T47D (cell line): ENCODE measurements at places on chromosomes 1 and 21.

DNA sequence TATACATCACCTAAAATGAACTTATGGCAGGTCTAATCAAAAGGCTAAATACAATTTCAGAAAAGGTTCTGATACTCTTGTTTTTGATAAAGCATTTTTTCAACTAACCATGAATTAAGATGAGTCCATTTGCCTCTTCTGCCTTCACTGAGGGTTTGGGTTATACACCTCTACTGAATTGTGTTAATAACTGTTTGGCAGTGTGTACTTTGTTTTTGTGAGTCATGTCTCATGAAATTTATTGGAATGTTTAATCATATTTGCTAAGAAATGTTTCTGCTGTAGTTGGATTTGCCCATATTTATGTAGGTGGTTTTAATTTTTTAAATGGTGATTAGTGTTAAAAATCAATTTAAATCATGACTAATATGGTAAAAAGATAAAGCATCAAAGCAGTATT, 190.5 kb downstream of the HS2ST1 start:
- DNase-seq = no peak

GRCh38 chr1:41093826-41094225, 72.3 kb upstream of the SLFNL1 start:
- no peak for DNase-seq

- no peak for DNase-seq
Measured at GRCh38 chr1:69519006-69519405, 48.7 kb upstream of the LRRC7 start.

DNA sequence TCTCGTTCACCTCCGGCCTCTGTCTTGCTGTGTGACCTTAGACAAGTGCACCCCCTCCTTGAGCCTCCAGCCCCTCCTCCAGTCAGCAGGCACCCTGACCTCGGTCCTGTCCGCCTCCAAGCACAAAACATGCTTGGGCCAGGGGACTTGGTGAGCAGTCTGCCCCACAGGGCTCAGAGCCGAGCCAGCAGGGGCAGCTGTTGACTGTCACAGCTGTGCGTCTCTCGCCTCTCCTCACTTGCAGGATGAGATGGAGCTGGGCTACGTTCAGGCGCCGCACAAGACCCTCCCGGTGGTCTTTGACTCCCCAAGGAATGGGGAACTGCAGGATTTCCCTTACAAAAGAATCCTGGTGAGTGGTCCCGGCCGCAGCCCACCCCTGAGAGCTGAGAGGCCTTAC, 24.2 kb downstream of the PADI3 start:
- DNase-seq = no peak

DNA sequence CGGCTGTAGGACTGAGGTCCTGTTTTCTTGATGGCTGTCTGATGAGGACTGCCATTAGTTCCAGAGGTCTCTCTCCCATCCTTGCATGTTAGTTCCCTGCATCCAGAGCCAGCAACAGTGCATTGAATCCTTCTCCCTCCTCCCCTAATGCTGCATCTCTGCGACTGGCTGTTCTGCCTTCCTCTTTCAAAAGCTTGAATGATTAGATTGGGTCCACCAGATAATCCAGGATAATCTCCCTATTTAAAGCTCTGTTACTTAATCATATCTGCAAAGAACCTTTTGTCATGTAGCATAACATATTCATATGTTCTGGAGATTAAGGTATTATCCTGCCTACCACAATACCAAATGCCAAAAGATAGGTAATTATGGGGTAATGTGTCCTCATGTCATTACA, 377.5 kb downstream of the GPATCH2 start:
- no peak for DNase-seq

DNA sequence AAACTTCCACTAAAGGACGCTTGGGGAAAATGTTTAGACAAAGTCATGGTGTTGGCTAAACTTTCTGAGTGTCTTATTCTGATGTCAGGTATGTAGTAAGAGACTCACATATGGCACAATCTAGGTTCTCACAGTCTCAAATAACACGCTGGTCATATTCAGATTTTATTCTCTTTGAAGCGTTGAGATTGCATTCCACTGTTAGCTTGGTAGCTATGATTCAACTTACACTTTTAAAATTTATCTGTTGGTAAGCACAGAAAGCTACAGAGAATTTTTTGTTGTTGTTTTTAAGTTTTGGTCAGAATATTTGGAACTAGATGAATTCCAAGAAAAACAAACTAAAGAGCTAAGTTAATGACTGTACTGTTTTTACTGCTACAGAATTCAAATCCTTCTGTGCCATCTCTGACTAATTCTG, 126.7 kb downstream of the PRRX1 start:
- no peak for DNase-seq

DNA sequence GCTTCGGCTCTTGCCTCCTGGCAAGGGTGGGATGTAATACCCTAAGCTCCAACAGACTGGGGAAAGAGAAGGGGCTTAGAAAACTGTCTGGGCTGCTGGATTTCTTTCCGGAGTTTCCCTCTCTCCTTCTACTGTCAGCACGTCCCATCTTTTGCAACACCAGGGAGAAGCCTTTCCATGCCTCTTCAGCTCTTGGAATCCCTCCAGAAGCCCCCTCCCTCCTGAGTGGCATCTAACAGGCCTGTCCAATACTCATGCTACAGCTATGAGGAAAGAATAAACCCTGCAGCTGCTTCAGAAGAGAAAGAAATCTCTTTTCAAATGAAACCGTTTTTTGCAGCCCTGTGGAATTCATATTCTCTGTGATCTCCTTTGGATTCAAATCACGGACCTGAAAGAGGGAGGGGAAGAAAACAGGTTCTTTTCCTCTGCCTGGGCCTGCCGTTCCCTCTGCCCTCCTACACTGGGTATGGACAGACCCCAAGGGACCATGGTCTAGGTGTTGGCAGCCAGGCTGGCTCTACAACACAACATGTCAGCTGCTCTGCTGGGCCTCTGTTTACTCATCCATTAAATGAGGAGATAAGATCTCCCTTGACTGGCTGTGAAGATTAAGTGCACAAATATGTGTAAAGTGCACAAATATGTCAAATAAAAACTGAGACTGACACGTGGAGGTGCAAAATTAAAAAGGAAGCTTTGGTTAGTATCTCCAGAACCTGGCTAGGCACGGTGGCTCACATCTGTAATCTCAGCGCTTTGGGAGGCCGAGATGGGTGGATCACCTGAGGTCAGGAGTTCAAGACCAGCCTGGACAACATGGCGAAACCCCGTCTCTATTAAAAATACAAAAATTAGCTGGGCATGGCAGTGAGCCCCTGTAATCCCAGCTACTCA, 6.0 kb upstream of the CAPN2 start:
- DNase-seq = peak; percentile 83

- no peak for DNase-seq
Measured at GRCh38 chr1:44628962-44629756, 45.1 kb downstream of the TMEM53 start.

GRCh38 chr1:96513136-96513535, 208.4 kb upstream of the PTBP2 start:
- DNase-seq = no peak

GRCh38 chr1:114745291-114745690, 12.5 kb downstream of the CSDE1 start:
- no peak for DNase-seq

- DNase-seq = no peak
Measured at GRCh38 chr1:72229893-72230292, 52.4 kb downstream of the NEGR1 start.

GRCh38 chr1:162023547-162024501, at the start of gene OLFML2B:
Gene OLFML2B (minus strand): TSS chr1:162023869. CDS start chr1:162023430, 439 bp downstream.
- DNase-seq = peak; percentile 76

DNA sequence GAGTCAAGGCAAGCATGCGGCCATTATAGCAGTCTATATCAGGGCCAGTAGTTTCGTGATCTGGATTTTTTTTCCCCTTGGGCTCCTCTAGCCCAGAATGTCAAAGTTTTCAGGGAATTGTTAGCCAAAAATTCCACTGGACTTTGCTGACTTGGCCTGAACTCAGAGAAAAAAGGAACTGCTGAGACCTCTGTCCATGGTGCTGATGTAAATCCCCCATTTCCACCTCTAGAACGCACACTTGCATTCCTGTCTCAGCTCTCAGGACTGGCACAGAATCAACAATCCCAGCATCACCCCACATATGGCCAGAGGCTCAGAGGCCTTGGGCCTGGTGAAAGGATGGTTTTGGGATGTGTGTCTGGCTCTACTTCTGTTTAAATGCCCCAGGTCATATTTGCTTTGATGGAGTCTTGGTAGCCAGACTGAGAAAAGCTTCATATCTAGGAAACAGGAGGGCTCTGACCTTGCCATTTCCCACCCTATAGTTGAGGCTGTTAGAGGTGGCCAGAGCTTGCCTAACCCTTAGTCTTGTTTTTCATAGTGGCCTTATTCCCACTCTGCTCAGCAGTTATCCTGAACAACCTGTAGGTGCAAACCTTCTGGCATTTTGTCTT, 16.9 kb upstream of the EFCAB14 start:
- DNase-seq = peak; percentile 84

- DNase-seq = no peak
Measured at GRCh38 chr1:189834813-189835212, 642.9 kb downstream of the BRINP3 start.

GRCh38 chr1:17212487-17213121, 7.7 kb downstream of the PADI1 start:
- no peak for DNase-seq

GRCh38 chr1:229252228-229252984, 18.5 kb upstream of the RAB4A start:
- DNase-seq = no peak

GRCh38 chr1:161998811-161999210, 24.9 kb downstream of the OLFML2B start:
- DNase-seq = peak; percentile 18

DNA sequence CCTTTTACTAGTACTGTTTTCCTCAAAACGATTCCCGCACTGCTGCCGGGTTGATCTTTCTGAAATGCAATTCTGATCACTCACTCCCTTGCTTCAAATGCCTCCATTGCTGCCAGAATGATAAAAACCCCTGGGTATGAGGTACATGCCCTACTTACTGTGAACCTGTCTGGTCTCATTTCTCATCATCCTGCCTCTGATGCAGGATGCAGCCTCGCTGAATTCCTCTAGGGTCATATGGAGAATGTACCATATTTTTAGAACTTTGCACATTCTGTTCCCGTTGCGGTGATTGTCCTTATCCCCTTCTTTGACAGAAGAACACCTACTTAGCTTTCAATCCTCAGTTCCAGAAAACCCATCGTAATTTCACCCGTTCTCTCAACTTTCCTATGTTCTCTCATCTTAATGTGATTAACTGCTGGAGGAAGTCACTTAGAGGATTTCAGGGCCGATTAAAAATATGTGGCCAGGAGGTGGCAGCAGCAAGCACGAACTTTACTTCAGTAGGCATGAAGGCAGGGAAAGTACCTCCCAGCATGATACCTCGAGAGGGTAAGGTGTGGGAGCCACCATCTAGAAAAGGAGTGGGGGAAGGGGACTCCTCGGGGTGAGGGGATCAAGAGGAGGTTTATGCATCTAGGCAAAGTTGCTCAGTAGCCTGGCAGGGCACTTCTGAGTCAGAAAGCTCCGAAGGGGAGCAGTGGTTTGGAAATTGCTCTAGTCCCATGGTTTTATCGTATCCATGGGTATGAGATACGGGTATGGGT, 361.5 kb upstream of the ZP4 start:
- peak; percentile 85 for DNase-seq

DNA sequence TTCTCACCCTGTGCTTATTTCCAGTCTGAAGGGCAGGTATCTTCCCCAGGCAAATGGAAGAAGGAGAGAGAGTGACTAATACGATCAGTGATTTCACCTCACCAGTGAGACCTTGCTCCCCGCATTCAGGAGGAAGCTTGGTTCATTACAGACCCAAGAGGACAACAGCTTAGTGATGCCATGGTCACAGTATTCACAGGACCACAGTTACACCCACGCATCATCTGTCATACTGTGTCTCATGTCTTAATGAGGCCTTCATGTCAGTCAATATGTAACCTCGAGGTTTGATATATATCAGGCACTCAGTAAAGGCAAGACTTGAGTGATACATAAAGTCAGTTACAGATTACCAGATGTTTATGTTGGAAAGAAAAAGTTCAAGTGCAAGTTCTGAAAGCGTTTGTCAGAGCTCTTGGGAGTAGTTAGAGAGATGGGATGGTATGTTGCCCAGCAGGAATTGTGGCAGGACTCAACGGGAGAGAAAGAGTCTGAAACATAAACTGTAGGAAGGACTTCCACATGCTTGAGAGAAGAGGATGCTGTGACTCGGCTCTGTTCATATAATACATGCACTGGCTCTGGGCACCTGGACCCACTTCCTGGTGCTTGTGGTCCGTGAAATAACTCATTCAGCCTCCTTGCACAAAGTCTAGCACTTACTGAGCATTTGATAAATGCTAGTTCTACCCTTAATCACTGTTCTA, 33.3 kb downstream of the GNPAT start:
- DNase-seq = no peak

DNA sequence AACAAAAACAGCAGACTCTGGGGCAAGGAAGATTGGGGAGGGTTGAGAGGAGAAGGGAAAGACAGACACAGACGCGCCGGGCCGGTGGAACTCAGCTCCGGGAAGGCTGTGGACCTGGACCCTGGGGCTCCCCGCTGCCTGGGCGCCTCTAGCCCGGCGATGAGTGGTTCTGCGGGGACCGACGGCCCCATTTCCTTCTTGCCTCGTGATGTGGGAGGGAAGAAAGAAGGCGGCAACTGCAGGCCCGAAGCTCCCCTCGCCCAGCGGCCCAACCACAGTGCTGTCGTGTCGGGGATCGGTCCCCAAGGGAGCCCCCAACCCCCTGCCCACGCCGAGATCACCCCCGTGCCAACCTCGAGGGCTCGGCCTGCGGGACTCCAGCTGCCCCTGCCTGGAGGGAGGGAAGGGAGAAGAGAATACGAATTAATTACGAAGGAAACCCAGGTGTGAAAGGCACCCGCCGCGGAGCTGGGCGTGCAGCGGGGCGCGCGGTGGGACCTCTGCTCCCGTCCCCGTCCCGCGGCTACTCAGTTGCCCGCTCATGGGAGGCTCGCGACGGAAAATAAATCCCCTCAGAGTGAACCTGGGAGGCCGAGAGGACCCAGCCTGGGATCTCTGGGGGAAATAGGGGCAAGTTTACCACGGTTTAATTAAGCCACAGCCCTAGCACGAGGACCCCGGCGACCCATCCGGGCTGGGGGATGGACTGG, 7.4 kb downstream of the FOXD3 start:
- DNase-seq = no peak

DNA sequence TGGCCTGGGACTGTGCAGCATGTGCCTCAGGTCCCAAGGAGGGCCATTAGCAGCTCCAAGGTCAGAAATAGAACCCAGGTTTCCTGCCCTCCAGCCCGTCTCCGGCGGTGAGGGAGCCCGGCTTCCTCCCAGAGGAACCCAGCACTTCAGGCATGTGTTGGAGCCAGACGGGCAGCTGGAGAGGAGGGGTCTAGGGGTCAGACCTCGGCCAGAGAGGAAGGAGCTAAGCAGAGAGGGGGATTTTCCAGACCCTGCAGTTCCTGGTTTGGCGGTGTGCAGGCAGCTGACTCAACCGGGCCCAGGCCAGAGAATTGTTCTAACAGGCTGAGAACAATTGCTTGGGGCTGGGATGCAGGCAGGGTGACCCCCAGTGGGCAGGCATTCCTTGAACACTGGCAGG, 37.1 kb downstream of the HSPG2 start:
- no peak for DNase-seq

- DNase-seq = no peak
Measured at GRCh38 chr1:227127891-227128290, 187.8 kb downstream of the COQ8A start.
